ENCODE measurements at places on chromosomes 6 and 20. TPM values are rescaled to one million over a fixed set of nuclear protein-coding genes. Genes with fewer than 3 reads are reported as not detected.

DNA sequence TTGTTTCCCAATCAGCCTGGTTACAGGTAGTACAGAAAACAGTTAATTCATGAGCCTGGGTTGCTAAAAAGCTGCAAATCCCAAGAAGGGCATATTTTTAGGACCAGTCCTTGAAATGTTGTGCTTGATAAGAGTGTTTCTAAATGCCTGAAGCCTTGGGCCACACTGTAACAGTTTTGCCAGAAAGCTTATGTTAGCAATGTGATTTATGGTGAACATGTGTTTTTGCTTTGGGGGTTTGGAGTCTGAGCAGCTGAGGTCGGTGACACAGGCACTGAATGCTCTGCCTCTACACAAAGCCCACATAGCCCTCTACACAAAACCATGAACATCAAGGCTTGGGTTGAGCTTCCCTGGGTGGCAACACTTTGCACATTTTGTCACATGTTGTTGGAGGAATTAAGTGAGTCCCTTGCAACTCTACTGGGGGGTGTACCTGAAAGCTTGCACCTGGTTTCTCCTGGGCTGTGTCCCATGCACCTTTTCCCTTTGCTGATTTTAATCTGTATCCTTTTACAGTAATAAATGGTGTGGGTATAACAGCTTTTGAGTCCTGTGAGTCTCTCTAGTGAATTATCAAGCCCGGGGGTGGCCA lies 22.2 kb downstream of the AHI1 start:
- no peak for DNase-seq

GRCh38 chr20:45685896-45686295 lies 15.9 kb upstream of the WFDC11 start:
- no peak for DNase-seq

GRCh38 chr6:150203378-150203777 lies 60.5 kb downstream of the PPP1R14C start:
- no peak for DNase-seq

- no peak for DNase-seq
These were observed 18.0 kb downstream of the DYNLT1 start for GRCh38 chr6:158626360-158627167.

- no peak for DNase-seq
These were observed 182.9 kb downstream of the ANKRD60 start for GRCh38 chr20:58045579-58045978.

DNA sequence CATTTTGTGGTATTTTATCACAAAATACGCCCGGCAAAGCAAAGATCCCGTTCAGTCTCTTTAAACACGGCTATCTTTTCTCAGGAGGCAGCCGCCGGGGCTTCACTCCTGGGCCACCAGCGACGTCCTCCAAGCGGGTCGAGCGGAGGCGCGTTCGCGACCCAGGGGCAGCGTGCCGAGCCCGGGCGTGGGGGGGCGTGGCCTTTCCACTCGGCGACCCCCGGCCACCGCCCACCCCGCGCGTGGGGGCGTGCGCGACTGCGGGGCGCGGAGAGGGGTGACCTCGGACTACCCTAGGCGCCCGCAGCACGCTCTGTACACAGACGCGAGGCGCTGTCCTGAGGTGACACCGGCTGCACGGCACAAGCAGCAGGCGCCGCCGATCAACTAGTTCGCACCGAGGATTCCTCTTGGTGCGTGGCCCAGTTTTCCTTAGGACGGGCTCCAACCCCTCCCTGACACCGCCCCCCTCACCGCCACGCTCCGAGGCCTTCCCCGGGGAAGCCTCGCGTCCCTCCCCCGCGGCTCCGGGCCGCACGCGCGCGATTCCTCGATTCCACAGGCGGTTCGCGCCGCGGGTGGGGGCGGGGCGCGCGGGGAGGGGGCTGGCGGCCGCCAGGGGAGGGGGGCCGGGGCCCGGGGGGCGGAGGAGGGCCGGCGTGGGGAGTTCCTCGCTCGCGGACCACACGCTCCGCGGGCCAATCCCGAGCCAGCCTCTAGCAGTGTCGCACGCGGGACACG lies 1.1 kb upstream of the JARID2 start:
- peak; percentile 73 for DNase-seq

DNA sequence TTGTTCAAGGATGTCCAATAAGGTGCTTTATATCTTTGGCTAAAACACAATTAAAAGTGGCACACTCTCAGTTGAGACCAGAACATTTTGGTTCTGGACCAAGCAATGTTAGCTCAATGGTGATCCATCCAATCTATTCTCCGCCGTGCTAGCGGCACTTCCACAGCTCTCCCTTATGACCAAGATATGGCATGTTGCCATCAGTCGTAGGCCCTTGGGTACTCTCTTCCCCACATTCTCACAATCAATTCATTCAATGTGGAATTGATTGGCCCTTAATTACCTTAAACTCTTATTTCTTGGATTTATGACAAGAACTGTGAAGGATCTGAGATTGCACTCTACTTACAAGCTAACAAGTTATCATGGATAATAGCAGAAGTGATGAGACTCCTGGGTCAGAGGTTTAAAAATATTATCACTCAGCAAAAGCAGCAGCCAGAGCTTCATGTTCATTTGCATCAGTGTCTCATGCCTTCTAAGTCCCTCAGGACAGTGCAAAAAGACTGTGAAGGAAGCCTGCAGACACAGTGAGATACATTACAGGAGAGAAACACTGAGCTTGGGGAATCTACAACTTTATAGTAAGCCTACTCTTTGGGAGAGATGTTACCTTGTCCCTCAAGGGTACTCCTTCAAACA lies 80.0 kb upstream of the ARG1 start:
- no peak for DNase-seq

DNA sequence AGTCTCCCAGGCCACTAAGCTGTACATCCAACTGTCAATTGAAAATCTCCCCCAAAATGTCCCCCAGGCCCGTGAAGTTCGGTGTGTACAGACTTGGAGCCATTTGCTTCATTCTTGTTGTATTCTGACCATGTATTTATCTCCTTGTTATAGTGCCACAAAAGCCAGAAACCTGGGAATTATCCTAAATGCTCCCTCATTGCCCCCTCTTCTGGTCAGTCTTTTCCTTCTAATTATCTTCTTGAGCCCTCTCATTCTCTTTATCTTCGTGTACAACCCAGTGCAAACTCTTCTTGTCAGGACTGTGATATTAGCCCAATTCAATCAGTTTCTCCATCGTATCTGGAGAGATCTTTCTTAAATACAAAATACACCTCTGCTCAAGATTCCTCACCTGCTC lies 64.7 kb downstream of the RFX6 start:
- DNase-seq, result no peak

GRCh38 chr6:148854096-148854495 lies 107.3 kb downstream of the UST start:
- peak; percentile 33 for DNase-seq

DNA sequence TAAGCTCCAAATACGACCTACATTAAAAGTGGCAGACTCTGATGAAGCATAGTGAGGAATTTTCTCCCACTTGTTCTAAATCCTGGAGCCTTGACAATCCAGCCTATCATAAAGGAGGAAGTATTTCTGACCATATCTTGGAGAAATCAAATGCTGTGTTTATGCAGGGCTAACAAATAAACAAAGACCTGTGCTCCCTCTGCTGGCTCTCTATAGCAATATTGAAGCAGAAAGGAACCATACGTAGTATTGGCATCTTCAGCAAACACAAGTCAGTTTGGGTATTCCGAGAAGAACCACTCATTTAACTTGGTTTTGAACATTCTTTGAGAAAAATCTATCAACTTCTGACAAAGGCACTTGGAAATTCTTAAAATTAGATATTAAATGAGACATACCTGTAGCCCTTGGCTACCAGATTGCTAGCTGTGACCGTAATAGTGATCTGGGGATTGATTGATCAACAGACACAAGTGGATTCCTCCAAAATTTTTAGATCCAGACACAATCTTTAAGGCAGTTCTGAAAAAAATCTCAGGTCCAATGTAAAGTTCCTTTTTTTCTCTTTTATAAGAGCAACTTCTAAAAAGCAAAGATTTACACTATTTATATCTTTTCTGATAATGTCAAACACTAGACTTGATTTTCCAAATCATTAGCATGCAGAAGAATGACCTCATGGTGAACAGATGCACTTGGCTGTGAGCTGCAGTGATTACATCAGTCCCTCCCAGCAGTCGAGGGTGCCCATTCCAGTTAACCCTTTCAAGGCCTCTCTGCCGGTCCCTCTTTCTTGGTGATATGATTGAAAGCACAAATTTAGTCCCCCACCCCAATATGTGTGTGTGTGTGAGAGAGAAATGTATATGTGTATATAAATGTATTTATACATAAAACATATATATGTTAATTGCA lies 40.2 kb downstream of the INSM1 start:
- peak; percentile 49 for DNase-seq

DNA sequence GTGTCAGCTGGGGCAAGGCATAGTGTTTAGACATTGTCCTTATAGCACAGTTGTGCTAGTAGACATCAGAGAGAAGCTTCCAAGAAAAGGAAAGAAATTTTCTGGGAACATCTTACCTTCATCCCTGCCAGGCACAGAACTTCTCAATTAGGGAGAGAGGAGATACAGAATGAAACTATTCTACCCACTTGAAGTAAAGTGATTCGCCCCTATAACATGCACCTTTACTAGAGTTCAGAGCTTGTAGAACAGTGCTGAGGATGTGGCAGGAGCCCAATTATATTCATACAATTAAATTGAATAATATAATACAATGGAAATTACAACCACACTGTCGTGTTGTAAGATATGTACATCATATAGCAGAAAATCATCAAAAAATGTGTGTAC lies 1063.9 kb upstream of the CITED2 start:
- no peak for DNase-seq

DNA sequence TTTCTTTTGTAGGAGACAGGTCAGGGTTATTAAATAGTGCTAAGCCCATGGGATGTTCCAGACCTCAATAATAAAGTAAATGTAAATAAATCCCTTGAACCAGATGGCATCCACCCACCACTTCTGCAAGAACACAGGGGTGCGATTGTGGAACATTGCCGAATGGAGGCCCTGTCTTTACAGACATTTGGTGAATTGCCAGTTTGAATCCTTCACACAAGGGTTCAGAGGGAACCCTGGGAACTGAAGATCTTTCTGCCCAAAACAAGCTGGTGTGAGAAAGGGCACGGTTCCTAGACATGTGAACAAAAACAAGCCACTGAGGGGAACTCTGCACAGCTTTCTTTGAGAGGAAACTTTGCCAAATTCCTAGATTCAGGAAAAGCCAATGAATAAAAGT lies 30.2 kb upstream of the RNF8 start:
- peak; percentile 67 for DNase-seq

DNA sequence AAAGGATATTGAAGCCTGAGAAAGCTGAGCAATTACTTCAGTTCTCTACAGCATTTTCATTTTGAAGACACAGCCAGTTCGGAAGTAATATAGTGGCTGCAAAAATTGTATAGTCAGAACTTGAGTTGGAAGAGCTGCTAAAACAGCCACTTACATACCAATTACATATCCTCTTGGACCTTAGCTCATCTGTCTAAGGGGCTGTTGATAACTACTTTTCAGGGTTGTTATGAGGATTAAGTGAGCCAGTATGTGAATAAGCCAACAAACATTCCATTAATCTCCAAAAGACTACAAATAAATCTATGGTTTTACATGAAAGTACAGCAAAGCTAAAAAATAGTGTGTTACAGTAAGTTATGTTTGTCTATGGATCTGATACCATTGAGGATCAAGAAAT lies 59.7 kb downstream of the TMEM200A start:
- DNase-seq, result no peak

- DNase-seq, result peak; percentile 50
These were observed 48.2 kb downstream of the STX7 start for GRCh38 chr6:132464538-132465256.

DNA sequence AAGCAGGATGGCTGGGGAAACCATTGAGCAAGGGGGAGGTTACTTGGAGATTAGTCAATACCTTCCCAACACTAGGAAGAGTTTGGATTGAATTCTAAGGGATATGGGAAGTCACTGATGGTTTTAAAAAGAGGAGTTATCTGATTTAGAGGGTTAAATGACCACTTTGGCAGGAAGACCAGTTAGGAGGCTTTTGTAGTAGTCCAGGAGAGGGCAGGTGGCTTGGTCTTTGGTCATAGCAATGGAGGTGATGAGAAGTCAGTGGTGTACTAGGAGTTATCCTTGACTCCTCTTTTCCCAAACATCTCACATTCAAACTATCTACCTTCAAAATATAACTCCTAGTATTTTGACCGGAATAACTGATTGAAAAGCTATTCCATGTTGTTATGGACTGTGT lies 644.1 kb downstream of the UTRN start:
- DNase-seq, result no peak

- DNase-seq, result peak; percentile 68
These were observed 32.6 kb downstream of the C6orf15 start for GRCh38 chr6:31079656-31080261.

DNA sequence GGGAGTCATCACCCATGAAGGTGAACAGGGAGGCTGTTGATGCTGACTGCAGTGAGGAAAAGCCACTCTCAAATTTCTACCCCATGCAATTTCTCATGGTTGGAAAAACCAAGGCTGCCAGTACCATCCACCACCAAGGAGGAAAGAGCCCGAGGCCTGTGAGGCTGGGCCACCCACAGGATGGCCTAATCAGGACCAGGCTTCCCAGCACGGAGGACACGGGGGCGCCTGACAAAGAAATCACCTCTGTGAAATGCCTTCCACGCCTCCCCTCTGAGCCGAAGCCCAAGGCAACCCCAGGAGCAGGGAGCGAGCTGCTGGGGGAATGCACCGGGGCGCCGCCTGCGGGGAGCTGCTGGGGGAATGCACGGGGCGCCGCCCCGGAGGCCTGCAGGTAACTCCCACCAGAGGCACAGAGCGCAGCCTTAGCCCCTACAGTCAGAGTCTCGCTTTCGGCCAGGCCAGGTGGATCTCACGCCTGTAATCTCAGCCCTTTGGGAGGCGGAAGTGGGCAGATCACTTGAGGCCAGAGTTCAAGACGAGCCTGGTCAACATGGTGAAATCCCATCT lies 26.9 kb downstream of the FOXF2 start:
- DNase-seq, result no peak

DNA sequence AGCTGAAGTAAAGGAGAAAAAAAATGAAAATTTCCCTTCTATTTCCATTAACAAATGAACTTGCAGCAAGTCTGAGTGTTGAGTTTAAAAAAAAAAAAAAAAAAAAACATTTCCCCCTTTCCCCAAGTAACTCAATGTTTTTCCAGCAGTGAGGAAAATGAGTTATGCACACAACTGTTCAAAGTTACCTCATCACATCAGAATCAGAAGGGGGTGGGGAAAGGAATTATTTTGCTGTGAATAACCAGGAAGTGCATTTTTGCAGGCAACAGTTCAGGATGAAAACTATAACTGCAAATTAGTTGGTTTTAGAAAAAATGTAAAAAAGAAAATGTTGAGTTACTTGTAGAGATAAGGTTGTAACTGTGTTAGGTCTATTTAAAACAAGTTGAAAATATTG lies 568.9 kb upstream of the CITED2 start:
- peak; percentile 84 for DNase-seq

Gene MRPS18B
- 76.8 TPM for total RNA-seq

Gene MLIP
- not detected for total RNA-seq

Gene PKIB
- total RNA-seq, result 1.3 TPM

Gene EEF1A2
- total RNA-seq, result 1.7 TPM

Gene SLC22A7
- total RNA-seq, result not detected

Gene SLC22A2
- not detected for total RNA-seq

Gene CST7
- total RNA-seq, result not detected

Gene TCP11
- total RNA-seq, result 0.51 TPM

Gene PMEPA1
- 1.0 TPM for total RNA-seq

Gene SCRT2
- total RNA-seq, result not detected

Gene ARFGEF3
- total RNA-seq, result under 0.01 TPM

Gene RGS17
- 5.9 TPM for total RNA-seq

Measured in fibroblast of lung (primary cell).